ENCODE measurements at places on chromosomes 7 and 10.

DNA sequence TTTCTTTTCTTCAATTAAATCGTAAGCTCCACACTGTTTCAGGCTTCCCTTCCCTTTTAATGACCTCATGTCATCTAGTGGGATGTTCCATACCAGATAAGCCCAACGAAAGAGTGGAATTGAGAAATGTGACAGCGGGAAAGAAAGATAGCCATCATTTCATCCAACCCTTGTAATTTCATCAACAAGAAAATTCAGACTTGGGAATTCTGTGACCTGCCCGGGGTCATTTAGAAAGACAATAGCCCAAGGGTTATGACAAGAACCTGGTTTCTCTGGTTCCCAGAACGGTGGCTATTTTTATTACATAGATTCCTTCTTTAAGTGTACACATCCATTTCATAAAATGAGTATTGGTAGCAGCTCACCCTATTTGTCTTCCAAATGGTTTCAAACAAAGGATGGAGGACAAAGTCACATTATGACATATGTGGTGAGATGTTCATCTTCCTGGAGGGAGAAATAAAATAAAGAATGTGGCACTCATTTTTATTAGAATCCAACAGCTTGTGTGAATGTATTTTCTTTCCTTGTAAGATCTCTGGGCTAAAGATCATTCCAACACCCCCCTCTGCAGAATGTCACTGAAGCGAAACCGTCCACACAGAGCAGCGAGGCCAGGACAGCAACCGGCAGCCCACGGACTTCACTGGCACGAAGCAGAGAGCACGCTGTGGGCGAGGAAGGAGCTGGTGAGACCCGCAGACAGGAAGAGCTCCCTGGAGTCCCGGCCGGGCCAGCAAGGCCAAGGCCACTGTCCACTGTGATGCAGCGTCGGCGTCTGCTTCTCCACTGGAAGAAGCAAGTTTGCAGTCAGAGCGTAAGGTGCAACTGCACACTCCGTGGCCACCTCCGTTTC, 199.9 kb downstream of the KLF6 start:
- no peak for DNase-seq

- DNase-seq: no peak
These were observed 67.6 kb downstream of the CUBN start for GRCh38 chr10:17062009-17062408.

DNA sequence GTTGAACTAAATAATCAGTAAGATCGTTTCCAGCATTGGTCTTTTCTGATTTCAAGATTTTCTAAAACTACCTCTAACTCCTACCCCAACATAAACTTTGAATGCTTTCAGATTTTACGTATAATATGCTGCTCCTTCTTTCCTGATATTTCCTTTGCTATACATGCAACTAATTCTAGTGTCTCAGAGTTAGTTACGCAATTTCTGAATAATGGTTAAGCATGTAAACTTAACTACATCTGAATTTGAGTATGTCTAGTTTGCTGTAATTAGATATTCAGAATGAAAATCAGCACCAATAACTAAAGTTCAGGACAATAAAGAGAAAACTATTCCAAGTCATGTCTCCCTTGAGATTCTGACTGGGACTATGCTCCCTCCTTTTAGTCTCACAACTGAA, 71.0 kb downstream of the SEMA3C start:
- no peak for DNase-seq

DNA sequence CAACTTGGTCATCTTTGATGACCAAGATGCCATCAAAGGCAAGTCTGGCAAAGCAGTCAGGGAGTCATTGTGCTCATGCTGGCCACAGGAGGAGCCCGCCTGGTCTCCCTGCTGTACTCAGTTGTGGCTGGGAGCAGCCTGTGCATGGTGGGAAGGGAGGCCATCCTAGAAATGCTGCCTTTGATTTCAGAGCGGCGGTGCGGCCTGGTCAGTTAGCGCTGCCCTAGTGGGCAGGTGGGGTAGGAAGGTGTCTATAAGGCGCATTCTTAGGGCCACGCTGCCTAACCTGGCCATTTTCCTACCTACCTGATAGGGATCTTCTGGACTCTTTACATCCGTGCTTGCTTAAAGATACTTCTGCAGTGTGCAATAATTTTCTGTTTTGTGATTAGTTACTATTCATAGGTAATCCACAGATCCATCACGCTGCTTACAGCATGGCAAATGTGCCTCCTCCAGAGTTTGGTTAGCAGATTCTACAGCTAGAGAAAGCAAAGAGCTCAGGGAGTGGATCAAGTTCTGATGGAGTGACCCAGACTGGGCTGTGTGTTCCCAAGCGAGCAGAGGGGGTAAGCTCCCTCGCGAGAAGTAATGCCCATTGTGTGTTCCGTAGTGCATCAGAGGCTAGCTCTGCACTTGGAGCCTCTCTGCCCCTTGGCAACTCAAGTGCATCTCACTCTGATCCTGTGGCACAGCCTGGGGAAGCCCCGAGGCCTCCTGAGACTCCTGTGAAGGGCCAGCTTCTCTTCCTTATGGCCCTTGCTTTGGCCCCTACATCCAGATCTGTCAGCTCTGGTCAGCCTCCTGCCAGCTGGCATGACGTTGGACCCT, 970.1 kb upstream of the ZNF722 start:
- DNase-seq: no peak

GRCh38 chr7:31690935-31691334, 3.9 kb downstream of the PPP1R17 start:
- DNase-seq: no peak

GRCh38 chr7:90690159-90690858, 94.2 kb downstream of the CDK14 start:
- no peak for DNase-seq

- no peak for DNase-seq
These were observed 2.9 kb downstream of the PKD2L1 start for GRCh38 chr10:100327007-100327717.

DNA sequence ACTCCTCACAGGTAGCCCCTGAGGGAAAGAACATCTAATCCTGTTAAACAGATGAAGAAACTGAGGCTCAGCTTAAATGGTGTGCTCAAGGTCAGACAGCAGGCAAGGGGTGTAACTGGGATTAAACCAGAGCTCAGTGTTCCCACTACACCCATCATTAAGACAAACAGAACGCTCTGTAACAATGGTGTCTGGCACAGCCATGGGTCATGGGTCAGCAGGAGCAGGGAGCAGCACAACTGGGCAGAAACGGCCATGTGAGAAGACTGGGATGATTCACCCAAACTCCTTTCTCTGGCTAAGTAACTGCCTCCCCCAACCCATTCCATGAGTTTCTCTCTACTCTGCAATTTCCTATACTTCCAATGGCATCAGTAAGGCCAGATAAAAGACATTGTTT, 85.5 kb upstream of the PDE1C start:
- DNase-seq: no peak

GRCh38 chr7:99244939-99245338, 27.7 kb upstream of the MYH16 start:
- DNase-seq: no peak

DNA sequence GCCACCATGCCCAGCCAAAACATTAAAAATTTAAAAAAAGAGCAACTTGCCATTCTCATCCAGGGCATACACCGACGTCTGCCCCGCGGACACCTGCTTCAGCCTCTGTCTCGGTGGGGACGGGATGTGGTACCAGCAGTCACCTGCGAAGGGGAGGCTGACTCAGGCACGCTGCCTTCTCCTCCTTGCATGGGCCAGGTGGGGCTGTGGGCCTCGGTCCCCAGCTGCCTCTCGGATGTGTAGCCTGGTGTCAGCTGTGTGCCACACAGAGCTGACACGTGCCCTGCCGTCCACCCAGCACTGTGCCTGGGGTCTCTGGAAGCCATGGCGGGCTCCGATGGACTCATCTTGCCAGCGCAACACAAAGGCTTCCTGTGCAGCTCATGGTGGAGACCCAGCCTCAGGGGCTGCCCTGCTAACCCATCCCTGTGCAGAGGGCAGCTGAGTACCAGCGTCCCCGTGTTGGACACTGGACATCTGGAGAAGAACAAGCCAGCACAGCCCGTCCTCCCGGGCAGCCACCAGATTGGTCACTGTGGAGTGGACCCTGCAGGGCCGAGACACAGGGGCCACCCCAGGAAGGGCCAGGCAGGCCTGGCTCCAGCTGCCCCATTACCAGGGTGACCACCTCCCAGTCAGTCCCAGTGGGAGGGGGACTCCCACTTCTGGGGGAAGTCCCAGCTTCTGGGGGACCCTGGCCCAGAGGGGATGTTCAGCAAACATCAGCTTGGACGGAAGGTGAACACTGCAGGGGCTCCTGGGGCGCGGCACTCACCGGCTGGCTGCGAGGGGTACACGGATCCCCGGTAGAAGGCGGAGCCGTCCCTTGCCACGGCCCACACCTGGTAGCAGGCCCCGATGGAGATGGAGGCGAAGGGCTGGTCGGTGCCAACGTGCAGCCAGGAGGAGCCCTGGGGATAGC, 10.6 kb downstream of the BHLHA15 start:
- DNase-seq: no peak

DNA sequence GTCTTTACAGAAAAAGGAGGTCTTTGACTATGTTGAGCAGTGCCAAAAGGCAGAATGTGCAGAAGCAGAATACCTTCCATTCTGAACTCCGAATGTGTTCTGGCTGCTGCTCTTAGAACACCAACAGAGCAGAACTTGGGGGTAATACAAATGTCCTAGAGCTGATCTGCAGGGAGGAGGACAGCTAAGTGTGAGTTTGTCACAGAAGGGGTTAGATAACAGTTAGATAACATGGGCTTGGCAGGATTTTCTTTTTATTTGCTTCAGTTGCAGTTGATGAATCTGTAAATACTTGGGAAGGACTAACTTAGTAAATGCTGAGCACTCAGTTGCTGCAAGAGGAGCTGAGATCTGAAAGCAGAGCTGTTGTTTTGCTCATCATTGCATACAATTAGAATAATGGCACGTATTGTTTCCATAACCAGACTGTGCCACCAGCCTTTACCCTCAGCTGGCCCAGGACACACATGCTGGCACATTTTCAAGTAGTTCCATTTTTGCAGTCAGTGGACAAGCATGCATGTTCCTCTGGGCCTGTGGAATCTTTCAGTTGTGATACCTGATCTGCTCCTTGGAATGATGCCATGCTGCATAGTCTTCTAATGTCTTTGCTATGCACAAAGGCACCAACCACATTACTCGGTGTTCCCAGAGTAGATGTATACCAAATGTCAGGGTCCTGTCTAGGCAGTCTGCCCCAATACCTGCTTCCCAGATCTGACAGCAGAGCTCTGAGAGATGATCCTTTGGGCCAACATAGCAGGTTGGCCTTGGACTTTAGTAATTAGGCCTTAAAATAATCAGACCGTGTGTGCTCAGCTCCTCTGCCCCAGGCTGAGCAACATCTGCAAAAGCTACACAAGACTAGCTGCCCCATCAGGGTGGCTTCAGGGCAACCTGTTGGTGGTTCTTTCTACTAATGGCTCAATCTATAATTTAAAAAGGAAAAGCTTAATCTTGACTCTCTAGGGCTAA, 55.7 kb downstream of the GSDME start:
- no peak for DNase-seq

- DNase-seq: no peak
These were observed 164.4 kb upstream of the PRPS1L1 start for GRCh38 chr7:18191862-18192625.

Measured in T follicular helper cell (primary cell).